Left renal cortex interstitium (tissue), 4 donors: ENCODE measurements at places on chromosomes 6 and 20. TPM values are rescaled to one million over a fixed set of nuclear protein-coding genes. Genes with fewer than 3 reads are reported as not detected.

Gene NDRG3
- polyA plus RNA-seq: 32.2 TPM

Gene KHDC1L
- 0.32 TPM for polyA plus RNA-seq

DNA sequence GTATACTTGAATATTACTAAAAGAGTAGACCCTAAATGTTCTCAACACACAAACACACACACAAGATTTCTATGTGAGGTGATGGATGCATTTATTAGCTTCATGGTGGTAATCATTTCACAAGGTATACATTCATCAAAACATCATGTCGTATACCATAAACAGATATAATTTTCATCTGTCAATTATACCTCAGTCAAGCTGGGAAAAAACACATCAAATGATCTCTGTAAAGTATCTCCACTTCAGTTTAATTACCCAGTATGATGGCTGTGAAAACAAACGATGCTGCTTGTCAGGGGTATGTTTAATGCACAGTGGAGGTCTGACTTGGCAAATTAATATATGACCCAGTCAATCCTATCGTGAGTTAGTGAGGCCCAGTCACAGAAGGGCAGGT, 157.2 kb downstream of the MTFR2 start:
- no peak for DNase-seq

- no peak for DNase-seq
These were observed 129.4 kb upstream of the CENPW start for GRCh38 chr6:126210398-126211075.

- no peak for DNase-seq
These were observed 5.8 kb upstream of the MAP3K5 start for GRCh38 chr6:136798044-136798443.

GRCh38 chr20:62828511-62829230, 11.8 kb downstream of the COL9A3 start:
- no peak for DNase-seq

DNA sequence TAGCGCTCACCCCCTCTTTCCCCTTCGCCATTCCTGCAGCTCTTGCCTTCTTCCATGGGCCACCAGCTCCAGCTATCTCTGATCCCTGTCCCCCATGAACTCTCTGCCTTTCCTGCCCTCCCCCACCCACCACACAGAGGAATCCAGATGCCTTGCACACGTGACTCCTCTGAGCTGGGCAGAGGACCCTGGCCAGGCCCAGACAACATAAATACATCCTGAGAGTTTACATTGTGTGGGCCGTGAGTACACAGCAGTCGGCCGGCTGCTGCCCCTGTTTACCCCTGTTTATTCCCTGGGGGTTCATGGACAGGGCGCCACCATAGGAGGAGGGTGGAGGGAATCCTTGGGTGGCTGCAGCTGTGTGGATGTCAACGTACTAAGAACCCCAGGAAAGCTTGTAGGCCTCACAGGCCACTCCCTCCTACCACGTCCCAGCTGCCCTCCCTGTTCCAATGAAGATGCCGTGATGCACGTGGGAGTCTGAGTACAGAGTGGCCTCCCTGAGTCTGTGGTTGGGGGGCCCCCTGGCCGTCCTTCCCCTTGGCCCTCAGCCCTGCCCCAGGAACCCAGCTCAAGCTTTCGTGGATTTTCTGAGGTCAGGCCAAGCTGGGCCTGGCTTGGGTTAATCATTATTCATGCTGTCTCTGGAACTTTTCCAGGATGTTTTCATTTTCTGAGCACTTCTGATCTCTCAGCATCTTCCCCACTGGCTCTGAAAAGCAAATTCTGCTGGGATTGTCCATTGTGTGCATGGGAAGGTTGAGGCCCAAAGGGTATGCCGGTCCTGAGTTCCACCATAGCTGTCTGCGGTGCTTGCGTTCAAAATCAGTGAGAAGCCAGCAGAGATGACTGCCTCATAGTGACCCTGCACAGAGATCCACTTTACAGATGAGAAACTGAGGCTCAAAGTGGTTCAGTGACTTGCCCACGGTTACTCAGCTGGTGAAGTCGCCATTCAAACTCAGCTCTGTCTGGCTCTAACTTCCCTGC, 136.3 kb downstream of the MRPL14 start:
- no peak for DNase-seq
